ENCODE measurements at places on chromosomes 4 and X.

GRCh38 chr4:610411-611261, 14.7 kb upstream of the PDE6B start:
- no peak for DNase-seq

- DNase-seq: no peak
Measured at GRCh38 chrX:96704629-96705028, 20.0 kb downstream of the DIAPH2 start.

DNA sequence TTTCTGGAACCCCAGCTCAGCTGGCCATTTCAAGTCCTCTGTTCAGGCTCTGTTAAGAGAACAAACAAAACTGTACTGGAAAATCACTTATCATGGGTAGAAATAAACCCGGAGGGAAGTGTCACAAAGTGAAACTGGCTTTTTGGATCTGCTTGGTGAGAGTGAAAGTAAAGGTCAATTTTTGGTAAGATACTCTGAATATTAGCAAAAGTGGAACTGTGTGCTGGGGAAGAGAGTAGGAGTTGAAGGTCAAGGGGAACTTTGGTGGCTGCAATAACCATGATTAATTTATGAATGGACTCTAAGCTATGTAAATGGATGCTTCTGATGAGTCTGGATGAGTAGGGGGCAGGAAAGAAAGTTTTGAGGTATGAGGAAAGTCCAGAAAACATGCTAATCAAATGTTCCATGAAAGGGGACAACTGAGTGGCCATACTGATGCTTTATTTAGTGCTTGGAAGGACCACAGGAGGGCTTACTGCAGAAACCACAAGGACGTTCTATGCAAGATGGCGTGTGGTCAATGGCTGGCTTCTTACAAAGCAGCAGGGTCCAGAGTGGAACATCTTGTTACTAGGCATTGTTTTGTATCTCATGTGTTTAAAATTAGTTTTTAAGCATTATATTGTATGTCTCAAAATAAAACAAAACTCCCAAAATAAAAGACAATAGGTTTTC, 36.8 kb upstream of the TNIP3 start:
- no peak for DNase-seq

GRCh38 chr4:164188236-164188635, 565.7 kb upstream of the SMIM31 start:
- DNase-seq: no peak

- no peak for DNase-seq
Measured at GRCh38 chr4:52369649-52370048, 289.5 kb downstream of the USP46 start.

GRCh38 chrX:154481911-154482601, 3.0 kb upstream of the LAGE3 start:
- no peak for DNase-seq

- DNase-seq: no peak
Measured at GRCh38 chr4:26141911-26142638, 178.7 kb upstream of the RBPJ start.

GRCh38 chr4:79334783-79335182, 8.9 kb upstream of the NAA11 start:
- DNase-seq: no peak

DNA sequence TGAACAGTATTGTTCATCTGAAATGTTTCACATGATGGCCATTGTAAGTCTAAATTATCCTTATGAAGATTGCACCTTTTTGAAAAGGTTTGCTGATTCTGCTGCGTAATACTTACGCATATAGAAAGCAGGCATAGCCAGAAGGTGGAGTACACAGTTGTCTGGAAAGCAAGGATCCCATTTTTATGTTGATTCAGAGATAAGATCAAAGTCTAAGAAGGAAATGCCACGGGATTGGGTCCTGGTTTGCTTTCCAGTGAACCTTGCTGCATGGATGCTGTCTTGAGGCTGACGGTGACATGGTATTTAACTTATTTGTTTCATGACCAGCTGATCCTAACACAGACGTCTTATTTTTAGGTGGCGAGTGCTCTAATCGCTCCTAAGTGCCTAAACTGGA, 15.5 kb downstream of the MAGEA9B start:
- DNase-seq: no peak

DNA sequence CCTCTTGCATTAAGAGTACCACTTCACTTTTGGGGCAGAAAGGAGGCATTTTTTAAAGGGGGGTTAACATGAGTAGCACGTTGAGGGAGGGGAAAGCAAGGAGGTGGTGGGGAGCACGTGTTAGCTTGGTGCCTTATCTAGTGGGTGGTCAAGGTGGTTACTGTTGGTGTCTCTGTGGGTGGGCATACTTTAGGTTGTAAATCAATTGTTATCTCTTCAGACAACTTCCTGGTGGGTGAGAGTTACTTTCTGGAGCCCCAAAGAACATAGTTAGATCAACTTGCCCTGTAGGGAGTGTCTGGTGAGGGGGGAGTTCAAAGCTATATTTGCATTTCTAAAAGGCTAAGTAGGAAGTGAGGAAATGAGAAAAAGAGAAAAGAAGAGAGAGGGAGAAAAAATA, 297.7 kb upstream of the CLNK start:
- no peak for DNase-seq

- DNase-seq: no peak
Measured at GRCh38 chr4:122612540-122612939, 8.3 kb downstream of the IL21 start.

GRCh38 chrX:132532913-132533312, 44.1 kb upstream of the MBNL3 start:
- no peak for DNase-seq

All from stimulated activated CD4-positive, alpha-beta T cell treated with anti-CD3 and anti-CD28 coated beads, Interleukin-4, amount 100 ng/mL, for 1 hour (primary cell).